Activated naive CD4-positive, alpha-beta T cell treated with anti-CD3 and anti-CD28 coated beads for 36 hours (primary cell): ENCODE measurements at places on chromosomes 5 and 9. TPM values are rescaled to one million over a fixed set of nuclear protein-coding genes. Genes with fewer than 3 reads are reported as not detected.

The PFN3 gene
- total RNA-seq = not detected

The MYMK gene
- total RNA-seq = not detected

The LRRC19 gene
- not detected for total RNA-seq

The SLC1A3 gene
- 0.99 TPM for total RNA-seq

The EIF4E1B gene
- total RNA-seq = not detected

The NSD1 gene
- 50.2 TPM for total RNA-seq

The SARDH gene
- total RNA-seq = 7.7 TPM

DNA sequence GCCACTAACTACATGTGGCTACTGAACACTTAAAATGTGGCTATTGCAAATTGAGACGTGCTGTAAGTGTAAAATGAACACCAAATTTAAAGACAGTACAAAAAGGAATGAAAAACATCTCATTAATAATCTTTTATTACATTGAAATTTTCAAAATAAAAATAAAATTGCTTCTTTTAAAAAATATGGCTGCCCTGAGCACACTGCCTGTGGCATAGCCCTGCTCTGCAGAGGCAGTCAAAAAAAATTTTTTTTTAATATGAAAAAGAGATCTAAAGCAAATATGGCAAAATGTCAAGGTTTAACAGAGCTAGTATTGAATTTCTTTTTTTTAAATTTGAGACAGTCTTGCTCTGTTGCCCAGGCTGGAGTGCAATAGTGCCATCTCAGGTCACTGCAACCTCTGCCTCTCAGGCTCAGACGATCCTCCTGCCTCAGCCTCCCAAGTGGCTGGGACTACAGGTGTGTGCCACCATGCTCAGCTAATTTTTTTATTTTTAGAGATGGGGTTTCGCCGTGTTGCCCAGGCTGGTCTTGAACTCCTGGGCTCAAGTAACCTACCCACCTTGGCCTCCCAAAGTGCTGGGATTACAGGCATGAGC, 25.6 kb downstream of the CARNMT1 start:
- peaks cover 14% of the 10 kb centered on the region for H3K36me3 ChIP-seq
- no peak overlapping the region for H3K27ac ChIP-seq
- no peaks in the 10 kb centered on the region for H3K27me3 ChIP-seq
- DNase-seq = no peak
- H3K4me3 ChIP-seq = no peak overlapping the region

- peaks cover 1% of the 10 kb centered on the region for H3K36me3 ChIP-seq
- H3K27ac ChIP-seq = peak overlapping the region; percentile 86
- H3K4me1 ChIP-seq = peaks cover 68% of the 10 kb centered on the region
- DNase-seq = peak; percentile 76
- H3K27me3 ChIP-seq = no peaks in the 10 kb centered on the region
These were observed 13.4 kb upstream of the TNIP1 start for GRCh38 chr5:151094030-151094851.

DNA sequence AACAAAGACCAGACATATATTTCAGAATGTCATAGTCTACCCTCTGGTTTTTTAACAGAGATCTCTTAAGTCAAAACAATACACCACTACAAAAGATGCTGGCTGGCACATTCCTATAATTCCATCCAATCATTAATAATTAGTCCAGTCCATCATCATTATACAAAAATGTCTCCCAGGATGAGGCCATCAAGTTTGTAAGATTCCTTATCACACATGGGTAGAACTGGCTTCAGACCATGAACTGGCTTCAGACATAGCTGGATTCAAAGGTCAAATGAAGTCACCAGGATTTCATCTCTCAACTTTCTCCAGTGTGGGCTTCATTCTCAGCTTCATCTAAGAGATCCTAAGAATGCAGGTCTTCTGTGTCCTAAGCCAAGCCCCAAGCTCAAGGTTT, 147.1 kb downstream of the ENC1 start:
- no peak overlapping the region for H3K27ac ChIP-seq
- H3K4me1 ChIP-seq = no peaks in the 10 kb centered on the region
- no peak for DNase-seq
- no peaks in the 10 kb centered on the region for H3K36me3 ChIP-seq
- H3K27me3 ChIP-seq = peaks cover 5% of the 10 kb centered on the region
- H3K4me3 ChIP-seq = no peak overlapping the region

DNA sequence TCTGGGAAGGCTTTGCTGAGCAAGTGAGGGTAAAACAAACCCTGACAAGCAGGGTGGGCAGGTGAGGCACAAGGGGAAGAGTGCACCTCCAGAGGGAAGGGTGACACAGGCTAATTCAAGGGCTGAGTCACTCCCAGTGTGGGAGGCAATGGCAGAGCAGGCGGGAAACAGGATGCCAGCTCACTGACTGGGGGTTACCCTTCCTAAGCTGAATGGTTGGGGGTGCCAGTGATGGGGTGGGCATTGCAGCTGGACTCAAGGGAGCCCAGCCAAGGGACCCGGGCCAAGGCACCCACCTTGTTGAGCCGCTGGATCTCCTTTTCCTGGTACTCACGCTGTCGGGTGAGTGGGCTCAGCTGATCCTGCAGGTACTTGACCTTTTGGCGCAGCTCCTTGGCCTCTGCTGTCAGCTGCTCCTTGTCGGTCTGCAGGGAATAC, 18.4 kb downstream of the GPX3 start:
- peak overlapping the region; percentile 65 for H3K27ac ChIP-seq
- peak; percentile 59 for DNase-seq

- H3K4me3 ChIP-seq = no peak overlapping the region
- H3K36me3 ChIP-seq = peaks cover 8% of the 10 kb centered on the region
- H3K27me3 ChIP-seq = no peaks in the 10 kb centered on the region
- H3K4me1 ChIP-seq = peaks cover 10% of the 10 kb centered on the region
These were observed 15.1 kb downstream of the TIMD4 start for GRCh38 chr5:156947925-156948324.

- peaks cover 46% of the 10 kb centered on the region for H3K36me3 ChIP-seq
- no peak overlapping the region for H3K4me3 ChIP-seq
- peak; percentile 80 for DNase-seq
- peak overlapping the region; percentile 85 for H3K27ac ChIP-seq
These were observed 40.2 kb downstream of the RCL1 start for GRCh38 chr9:4832786-4833579.

DNA sequence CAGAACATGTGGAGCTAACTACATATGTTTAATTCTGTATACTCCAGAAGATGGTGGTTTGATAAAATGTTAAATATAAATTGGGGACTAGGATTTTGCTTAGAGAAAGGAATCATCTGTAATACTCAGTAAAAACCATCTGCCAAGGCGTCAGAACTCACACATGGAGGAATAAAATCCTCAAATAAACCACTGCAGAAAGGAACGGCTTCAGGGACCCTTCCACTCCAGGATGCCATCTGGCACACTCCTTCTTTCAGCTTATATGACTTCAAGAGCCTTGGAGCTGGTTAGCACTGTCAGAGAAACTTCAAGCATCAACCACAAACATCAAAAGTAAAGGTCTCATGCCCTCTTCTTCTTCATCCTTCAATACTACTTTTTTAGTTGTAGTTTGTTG, 360.6 kb downstream of the PLK2 start:
- H3K36me3 ChIP-seq = no peaks in the 10 kb centered on the region
- H3K4me1 ChIP-seq = no peaks in the 10 kb centered on the region
- no peak for DNase-seq
- H3K27ac ChIP-seq = no peak overlapping the region

DNA sequence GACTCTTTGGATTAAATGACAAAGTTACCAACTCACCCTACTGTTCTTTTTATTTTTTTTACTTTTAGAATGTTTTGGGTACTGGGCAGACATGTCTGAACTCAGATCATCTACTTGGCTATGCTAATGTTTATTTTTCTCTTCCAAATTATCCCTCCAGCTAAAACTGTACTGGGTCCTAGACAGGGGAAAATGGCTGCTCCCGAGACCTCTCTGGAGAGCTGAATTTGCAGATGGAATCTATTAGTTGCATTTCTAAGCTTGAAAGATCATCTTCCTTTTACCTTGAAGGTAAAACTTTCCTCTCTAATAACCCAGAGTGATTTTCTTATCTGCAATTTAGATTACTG, 197.5 kb upstream of the SEMA6A start:
- peaks cover 2% of the 10 kb centered on the region for H3K27me3 ChIP-seq
- H3K4me1 ChIP-seq = no peaks in the 10 kb centered on the region
- H3K36me3 ChIP-seq = no peaks in the 10 kb centered on the region
- H3K27ac ChIP-seq = no peak overlapping the region

DNA sequence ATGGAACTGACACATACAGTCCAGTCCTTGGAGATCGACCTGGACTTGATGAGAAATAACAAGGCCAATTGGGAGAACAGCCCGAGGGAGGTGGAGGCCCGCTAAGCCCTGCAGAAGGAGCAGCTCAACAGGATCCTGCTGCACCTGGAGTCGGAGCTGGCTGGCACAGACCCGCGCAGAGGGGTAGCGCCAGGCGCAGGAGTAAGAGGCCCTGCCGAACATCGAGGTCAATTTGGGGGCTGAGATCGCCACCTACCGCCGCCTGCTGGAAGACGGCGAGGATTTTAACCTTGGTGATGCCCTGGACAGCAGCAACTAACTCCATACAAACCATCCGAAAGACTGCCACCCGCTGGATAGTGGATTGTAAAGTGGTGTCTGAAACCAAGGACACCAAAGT, 1610.1 kb upstream of the ACO1 start:
- no peaks in the 10 kb centered on the region for H3K4me1 ChIP-seq
- H3K36me3 ChIP-seq = no peaks in the 10 kb centered on the region
- no peak overlapping the region for H3K4me3 ChIP-seq
- no peak for DNase-seq
- no peaks in the 10 kb centered on the region for H3K27me3 ChIP-seq
- H3K27ac ChIP-seq = no peak overlapping the region

- H3K27me3 ChIP-seq = peaks cover 8% of the 10 kb centered on the region
- no peak for DNase-seq
- no peak overlapping the region for H3K27ac ChIP-seq
- H3K4me1 ChIP-seq = no peaks in the 10 kb centered on the region
- H3K36me3 ChIP-seq = no peaks in the 10 kb centered on the region
These were observed 162.8 kb downstream of the SREK1 start for GRCh38 chr5:66306844-66307315.

GRCh38 chr5:102613661-102614060, 114.9 kb upstream of the SLCO6A1 start:
- H3K4me1 ChIP-seq = no peaks in the 10 kb centered on the region
- H3K36me3 ChIP-seq = no peaks in the 10 kb centered on the region
- no peak overlapping the region for H3K4me3 ChIP-seq
- peaks cover 22% of the 10 kb centered on the region for H3K27me3 ChIP-seq
- no peak for DNase-seq
- H3K27ac ChIP-seq = no peak overlapping the region

- no peaks in the 10 kb centered on the region for H3K27me3 ChIP-seq
- H3K27ac ChIP-seq = peak overlapping the region; percentile 60
- no peaks in the 10 kb centered on the region for H3K36me3 ChIP-seq
- DNase-seq = no peak
These were observed 100.5 kb upstream of the GNAQ start for GRCh38 chr9:78131969-78132700.

DNA sequence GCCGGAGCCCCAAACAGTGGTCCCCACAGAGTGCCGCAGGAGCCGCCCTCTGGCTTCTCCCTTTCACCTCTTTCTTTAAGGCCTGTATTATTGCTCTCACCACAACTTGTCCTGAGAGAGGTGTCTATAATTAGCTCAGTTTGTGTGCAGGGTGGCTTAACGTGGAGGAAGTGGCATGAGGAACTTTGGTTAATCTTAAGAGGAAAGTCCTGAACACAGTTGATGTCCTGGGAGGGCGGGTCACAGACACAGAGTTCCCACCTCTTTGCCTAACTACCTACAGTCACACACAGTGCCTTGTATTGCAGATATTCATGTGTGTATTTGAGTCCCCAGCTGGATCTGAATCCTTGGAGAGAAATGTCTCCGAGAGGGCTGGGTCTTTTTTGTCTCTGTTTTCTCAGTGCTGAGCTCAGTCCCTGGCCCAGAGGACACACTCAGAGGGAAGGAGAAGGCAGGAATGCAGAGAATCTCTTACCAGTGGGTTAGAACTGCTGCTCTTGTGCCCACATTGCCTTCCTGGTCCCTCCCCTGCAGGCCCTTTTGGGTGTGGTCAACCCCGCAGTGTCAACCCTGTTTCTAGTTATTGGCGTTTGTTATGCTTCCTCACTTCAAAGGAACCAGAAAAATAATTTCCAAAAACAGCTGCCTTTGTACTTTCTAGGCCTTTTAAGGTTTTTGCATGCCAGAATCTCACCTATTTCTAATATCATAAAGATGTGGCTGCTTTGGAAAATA, 392.5 kb downstream of the KDM4C start:
- H3K4me3 ChIP-seq = no peak overlapping the region
- H3K4me1 ChIP-seq = peaks cover 39% of the 10 kb centered on the region
- H3K36me3 ChIP-seq = peaks cover 27% of the 10 kb centered on the region
- DNase-seq = peak; percentile 8

GRCh38 chr5:27472871-27473270, 434.5 kb upstream of the CDH9 start:
- no peaks in the 10 kb centered on the region for H3K36me3 ChIP-seq
- no peaks in the 10 kb centered on the region for H3K27me3 ChIP-seq
- H3K27ac ChIP-seq = no peak overlapping the region
- no peak for DNase-seq

DNA sequence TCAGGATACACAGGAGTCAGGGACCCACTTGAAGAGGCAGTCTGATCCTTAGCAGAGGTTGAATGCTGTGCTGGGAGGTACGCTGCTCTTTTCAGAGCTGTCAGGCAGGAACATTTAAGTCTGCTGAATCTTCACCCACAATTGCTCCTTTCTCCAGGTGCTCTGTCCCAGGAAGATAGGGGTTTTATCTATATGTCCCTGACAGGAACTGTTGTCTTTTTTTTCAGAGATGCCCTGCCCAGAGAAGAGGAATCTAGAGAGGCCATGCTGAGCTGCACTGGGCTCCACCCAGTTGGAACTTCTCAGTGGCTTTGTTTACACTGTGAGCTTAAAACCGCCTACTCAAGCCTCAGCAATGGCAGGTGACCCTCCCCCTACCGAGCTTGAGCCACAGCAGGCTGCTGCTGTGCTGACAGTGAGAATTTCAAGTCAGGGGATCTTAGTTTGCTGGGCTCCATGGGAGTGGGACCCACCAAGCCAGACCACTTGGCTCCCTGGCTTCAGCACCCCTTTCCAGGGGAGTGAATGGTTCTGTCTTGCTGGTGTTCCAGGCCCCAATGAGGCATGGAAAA, 169.0 kb downstream of the FBXL17 start:
- no peak for DNase-seq
- H3K4me3 ChIP-seq = no peak overlapping the region
- H3K36me3 ChIP-seq = peaks cover 18% of the 10 kb centered on the region
- no peak overlapping the region for H3K27ac ChIP-seq
- H3K4me1 ChIP-seq = no peaks in the 10 kb centered on the region
- H3K27me3 ChIP-seq = no peaks in the 10 kb centered on the region

GRCh38 chr5:130693509-130693908, 471.5 kb downstream of the HINT1 start:
- peaks cover 16% of the 10 kb centered on the region for H3K27me3 ChIP-seq
- no peak for DNase-seq
- no peaks in the 10 kb centered on the region for H3K36me3 ChIP-seq
- no peaks in the 10 kb centered on the region for H3K4me1 ChIP-seq
- H3K4me3 ChIP-seq = no peak overlapping the region

GRCh38 chr5:136020383-136021015, 8.3 kb upstream of the TGFBI start:
- DNase-seq = no peak
- H3K27me3 ChIP-seq = peaks cover 17% of the 10 kb centered on the region
- no peak overlapping the region for H3K27ac ChIP-seq
- H3K4me3 ChIP-seq = no peak overlapping the region
